ENCODE measurements at places on chromosomes 6 and 20.

- no peak for DNase-seq
Measured at GRCh38 chr6:93894521-93894920, 475.2 kb upstream of the EPHA7 start.

DNA sequence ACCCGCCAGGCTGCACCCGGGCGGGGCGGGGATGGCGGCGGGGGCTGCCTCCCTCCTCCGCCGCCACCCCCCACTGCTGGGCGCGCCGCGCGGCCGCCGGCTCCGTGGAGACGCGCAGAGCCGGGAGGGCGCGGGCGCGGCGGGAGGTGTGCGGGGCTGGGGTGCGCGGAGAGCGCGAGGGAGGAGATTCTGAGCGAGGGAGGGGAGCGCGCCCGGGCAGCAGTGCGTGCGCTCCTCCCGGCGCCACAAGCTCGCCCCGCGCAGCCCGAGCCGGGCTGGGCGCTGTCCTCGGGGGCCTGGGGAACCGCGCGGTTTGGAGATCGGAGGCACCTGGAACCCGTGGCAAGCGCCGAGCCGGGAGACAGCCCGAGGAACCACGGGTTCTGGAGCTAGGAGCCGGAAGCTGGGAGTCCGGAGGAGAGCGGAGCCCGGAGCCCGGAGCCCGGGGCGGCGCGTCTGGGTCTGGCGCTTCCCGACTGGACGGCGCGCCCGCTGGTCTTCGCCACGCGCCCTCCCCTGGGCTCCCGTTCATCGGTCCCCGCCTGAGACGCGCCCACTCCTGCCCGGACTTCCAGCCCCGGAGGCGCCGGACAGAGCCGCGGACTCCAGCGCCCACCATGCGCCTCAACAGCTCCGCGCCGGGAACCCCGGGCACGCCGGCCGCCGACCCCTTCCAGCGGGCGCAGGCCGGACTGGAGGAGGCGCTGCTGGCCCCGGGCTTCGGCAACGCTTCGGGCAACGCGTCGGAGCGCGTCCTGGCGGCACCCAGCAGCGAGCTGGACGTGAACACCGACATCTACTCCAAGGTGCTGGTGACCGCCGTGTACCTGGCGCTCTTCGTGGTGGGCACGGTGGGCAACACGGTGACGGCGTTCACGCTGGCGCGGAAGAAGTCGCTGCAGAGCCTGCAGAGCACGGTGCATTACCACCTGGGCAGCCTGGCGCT lies at the start of gene NTSR1:
NTSR1 (plus strand) TSS at position 246 of the 946 bp plus-strand sequence; CDS start at position 618, 372 bp downstream.
- DNase-seq = no peak

- DNase-seq = peak; percentile 69
Measured at GRCh38 chr20:23048283-23049200, 930 bp downstream of the THBD start.

- no peak for DNase-seq
Measured at GRCh38 chr20:35934050-35934449, 20.3 kb downstream of the SCAND1 start.

- no peak for DNase-seq
Measured at GRCh38 chr6:82365016-82365795, 1.6 kb downstream of the TPBG start.

DNA sequence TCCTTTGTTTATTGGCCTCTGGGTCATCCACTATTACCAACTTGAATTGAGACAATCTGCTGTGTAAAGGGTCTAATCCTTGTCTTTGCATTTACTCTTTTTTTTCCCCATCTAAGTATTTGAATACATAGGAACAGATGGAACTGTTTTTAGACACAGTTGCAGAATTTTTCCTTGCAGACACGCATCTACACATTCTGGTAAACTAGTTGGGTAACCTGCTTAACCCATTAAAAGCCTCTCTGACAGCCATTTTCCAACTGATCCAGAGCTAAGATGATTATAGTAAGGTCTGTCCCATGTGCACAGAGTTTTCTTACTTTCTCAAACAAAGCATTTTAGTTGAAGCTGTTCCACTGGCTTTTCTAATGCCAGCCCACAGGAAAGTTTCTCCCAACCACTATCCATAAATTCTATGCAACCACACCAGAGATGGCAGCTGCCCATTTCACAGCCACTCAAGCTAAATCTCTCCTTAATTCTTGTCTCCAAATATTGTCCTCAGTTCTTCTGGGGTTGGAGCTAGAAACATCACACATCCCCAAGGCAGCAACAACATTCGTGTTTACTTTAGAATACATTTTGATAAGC lies 492.1 kb downstream of the MAFB start:
- DNase-seq = no peak

DNA sequence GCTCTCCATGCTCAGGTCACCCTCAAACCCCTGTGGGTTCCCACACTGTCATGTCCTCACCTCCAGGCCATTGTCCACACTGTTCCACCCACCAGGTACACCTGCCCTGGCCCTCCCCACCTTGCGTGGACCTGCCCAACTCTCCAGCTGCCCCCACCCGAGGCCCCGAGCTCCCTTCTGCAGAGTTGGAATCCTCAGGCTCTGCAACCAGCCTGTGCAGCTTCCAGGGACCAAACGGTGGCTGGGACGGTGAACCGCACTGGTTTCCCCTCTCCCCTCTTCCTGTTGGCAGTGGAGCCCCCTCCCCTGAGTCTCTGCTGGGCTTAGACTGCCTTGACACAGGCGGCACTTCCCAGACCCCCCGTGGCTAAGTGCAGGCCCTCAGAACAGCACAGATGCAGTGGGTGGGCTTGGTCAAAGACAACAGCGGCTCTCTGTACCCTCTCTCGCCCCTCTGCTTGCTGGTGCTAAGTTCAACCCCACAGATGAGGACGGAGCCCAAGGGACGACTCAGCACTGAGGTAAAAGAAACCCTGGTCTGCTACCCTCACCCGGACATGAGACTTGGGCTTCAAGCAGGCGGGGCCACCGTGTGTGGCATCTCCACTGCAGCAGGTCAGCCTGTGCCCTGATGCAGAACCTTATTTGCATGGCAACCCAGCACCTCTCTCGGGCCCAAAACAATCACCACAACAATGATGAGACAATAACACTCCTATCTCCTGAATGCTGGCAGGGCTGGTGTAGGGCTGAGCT lies 11.0 kb downstream of the ZBP1 start:
- DNase-seq = no peak

GRCh38 chr20:54068495-54068894 lies 1.9 kb downstream of the BCAS1 start:
- no peak for DNase-seq

DNA sequence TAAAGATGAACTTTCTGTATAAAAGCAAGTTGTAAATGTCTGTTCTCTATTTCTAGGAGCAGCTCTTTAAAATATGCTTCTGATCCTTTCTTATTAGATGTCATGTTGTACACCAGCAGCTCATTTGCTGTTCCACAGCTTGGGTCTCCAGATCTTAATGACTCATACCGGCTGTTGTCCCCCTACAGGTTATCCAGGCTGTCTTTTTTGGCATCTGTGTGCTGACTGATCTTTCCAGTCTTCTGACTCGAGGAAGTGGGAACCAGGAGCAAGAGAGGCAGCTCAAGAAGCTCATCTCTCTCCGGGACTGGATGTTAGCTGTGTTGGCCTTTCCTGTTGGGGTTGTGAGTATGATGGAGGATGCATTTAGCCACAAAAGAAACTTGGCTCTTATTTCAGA lies 76.0 kb downstream of the AIG1 start:
- no peak for DNase-seq

- DNase-seq = no peak
Measured at GRCh38 chr20:40887105-40887504, 141.5 kb upstream of the TOP1 start.

- DNase-seq = no peak
Measured at GRCh38 chr20:57244221-57244585, 22.2 kb downstream of the BMP7 start.

- no peak for DNase-seq
Measured at GRCh38 chr6:79628466-79629288, 2.5 kb upstream of the SH3BGRL2 start.

DNA sequence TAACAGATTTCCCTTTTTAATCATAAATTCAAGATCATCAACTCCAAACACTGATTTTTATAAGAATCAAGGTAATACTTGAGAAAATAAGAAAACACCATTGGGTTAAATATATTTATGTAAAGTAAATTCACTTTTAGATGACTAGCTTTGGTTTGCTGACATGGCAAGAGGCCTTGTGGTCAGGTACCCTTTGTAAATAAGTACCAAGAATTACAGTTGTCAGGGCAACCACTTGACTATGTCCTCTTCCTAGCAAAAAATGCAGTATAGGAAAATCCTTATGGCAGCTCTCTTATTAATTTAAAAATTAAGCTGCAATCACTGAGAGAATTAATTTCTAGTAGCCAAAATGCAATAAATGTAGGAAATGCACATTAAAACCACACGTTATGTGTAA lies 153.8 kb downstream of the INSM1 start:
- no peak for DNase-seq

DNA sequence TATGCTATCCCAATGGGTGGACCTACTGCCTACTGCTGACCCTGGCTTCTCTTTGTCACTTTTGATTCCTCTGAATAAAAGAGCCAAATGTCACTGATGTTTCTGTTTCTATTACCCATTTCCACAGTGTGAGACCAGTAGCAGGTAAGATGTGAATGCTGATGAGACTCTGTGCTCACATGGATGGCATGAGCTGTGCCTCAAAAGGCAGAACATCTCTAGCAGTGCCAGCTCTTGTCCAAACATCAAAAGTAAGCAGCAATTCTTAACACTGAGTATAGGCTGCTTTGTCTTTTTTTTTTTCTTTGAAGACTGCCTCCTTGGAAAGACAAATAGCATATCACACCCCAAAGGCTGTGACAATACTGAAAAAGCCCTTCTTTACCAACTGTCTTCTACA lies 459.2 kb upstream of the RUNX2 start:
- DNase-seq = no peak

GRCh38 chr6:71982389-71982788 lies 96.0 kb downstream of the RIMS1 start:
- no peak for DNase-seq

- DNase-seq = no peak
Measured at GRCh38 chr20:47638851-47639250, 137.2 kb downstream of the NCOA3 start.

GRCh38 chr20:49969234-49969633 lies 13.5 kb upstream of the SNAI1 start:
- no peak for DNase-seq

DNA sequence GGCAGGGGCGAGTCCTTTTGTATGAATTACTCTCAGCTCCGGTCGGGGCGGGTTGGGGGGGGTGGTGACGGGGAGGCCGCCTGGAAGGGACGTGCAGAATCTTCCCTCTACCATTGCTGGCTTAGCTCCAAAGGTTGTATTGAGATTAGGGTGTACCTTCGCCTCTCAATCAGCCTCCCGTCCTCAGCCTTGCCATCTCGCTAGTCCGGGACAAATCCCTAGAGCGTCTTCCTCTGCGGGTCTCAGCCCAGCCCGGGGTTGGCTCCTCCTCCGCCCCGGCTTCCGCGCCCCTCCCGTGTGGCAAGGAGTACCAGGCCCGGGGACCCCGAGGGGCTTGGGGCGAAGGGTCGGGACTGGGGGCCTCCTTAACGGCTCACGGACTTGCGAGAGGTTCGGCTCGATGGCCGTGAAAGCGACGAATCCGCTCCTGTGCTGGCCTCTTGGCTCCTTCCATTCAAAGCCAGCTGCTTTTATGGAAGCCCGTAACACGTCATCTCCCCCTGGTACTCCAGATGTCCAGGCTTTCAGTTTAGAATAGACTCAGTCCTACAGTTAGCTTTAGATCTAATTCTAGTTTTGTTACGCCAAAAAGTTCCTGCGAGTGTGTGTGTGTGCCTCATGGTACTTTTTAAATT lies 636 bp upstream of the EEF1A1 start:
- DNase-seq = no peak

DNA sequence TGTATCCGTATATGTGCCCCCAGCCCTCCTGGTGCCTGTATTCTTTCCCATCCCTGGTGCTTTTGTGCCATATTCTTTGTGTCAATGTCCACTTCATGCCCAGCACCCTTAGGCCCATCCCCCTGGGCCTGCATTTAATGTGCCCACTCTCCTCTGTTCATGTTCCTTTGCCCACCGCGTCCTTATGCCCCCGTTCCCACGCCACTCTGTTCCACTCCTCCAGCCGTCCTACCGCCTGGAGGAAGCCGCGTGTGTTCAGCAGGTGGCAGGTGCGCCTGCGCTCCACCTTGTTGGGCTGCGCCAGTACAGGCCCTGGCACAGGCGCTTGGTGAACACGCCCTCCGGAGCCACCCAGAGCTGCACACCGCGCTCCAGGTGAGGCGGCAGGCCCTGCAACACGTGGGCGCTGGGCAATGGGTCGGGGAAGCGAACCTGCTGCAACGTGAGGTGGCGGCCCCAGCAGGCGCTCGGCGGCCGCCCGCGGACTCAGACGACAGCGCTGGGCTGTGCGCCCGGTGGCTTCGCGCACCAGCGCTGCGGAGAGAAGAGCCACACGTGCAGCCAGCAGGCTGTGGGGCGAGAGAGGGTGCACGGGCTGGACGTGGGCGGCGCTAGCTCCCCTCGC lies 4.0 kb upstream of the FOXS1 start:
- DNase-seq = no peak

DNA sequence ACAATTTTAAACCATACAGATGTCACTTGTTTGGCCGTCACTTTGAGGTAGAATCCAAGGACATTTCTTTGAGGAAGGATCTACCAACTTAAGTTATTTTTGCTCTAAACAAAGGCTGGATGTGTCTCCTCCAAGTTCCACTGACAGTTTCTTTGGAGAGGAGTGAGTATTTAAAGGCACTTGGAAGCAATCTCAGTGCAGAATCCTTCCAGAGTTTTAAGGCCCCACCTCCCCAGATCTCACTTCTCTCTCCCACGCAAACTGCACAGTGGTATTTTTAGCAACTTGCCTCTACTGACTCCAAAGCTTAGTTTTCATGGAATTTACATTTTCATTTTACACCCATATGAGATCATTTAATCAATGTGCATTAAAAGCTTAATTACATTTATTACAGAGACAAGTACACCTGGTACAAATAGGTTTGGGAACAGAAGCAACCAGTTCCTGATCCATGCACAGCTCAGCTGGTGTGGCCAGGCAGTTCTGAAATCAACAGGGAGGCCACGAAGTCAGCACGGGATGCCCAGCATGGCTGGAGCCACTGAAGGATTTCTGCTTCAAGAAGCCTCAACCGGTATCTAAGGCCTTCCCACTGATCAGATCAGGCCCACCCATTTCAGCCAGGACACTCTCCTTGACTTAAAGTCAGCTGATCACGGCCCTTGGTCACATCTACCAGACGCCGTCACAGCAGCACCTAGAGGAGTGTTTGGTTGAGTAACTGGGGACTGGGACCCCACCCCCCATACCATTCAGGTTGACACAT lies 109.8 kb downstream of the SYCP2 start:
- DNase-seq = peak; percentile 44

DNA sequence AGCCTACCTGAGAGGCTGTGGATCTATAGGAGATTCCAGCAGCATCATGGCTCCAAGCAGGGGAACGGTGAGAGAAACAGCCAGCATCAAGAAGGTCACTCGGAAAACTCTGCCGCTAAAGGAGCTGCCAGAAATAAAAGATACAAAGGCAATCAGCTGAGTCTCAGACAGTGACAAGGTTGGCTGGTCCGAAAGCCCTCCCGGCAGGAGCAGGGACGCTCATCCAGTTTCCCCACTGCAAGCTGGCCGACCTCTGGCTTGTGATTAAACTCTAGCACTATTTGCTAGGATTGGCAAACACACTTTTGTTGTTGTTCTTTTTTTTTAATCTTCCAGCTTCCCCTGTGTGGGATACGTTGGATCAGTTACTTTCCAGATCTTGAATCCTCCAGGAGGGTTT lies 8.7 kb downstream of the APMAP start:
- peak; percentile 57 for DNase-seq
